ENCODE measurements at places on chromosomes 16 and 17.

DNA sequence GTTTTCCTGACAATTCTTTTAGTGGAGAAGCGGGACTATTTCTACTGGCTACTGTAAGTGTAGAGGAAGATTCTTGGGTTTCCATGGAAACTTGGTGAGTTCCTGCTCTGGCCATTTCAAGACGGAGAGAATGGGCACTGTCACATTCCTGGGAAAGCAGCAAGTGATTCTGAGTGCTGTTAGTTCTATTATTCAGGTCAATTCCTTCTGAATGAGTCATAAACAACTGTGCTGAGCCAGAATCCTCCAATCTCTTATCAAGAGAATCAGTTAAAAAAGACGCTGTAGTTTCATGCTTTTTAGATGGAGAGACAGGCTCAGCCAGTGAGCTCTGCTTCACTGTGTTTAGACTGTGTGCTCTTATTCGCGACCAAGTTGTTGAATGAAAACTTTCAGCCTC lies 19.6 kb downstream of the AKAP10 start:
- DNase-seq, result no peak

GRCh38 chr16:87955302-87956097 lies 4.3 kb downstream of the BANP start:
- DNase-seq, result no peak

DNA sequence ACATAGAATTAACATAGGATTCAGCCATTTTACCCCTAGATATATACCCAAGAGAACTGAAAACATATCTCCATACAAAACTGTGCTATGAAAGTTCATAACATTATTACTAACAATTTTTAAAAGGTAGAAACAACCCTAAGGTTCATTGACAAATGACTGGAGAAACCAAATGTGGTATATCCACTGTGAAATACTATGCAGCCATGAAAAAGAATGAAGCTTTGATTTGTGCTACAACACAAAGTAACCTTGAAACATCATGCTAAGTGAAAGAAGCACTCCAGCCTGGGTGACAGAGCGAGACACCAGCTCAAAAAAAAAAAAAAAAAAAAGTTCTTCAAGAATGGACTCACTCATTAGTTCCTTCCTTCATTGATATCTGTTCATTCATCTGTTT lies 580 bp downstream of the CD300LD start:
- no peak for DNase-seq

DNA sequence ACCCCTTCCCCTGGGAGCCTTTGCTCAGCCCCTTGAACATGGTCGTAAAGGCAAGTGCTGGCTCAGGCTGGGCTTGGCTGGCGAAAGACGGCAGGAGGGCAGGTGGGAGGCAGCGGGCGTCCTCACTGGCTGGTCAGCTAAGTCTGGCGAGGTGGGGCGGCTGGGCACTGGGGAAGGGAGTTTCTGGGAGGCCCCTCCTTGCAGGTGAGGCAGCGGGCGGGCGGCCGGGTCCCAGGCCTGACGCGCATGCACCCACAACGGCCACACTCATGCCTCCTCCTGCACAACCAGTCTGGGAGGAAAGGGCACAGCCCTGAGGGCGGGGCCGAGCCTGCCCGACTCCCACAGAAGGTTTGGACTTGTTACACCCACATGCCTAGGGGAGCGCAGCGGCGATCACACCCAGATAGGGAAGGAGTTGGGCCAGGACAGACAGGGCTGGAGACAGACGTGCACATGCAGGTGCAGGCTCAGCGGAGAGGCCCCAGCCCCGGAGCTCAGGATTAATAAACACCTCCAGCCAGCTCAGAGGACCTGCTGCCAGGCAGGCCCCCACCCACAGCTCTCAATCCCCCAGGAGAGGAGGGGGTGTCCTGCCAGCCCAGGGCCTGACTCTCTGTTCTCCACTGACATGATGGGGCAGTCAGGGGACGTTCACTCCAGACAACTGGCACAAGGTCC lies at the start of gene EVPL:
EVPL (minus strand) TSS at position 148 of the 681 bp plus-strand sequence; CDS start at position 40, 108 bp downstream.
- no peak for DNase-seq

DNA sequence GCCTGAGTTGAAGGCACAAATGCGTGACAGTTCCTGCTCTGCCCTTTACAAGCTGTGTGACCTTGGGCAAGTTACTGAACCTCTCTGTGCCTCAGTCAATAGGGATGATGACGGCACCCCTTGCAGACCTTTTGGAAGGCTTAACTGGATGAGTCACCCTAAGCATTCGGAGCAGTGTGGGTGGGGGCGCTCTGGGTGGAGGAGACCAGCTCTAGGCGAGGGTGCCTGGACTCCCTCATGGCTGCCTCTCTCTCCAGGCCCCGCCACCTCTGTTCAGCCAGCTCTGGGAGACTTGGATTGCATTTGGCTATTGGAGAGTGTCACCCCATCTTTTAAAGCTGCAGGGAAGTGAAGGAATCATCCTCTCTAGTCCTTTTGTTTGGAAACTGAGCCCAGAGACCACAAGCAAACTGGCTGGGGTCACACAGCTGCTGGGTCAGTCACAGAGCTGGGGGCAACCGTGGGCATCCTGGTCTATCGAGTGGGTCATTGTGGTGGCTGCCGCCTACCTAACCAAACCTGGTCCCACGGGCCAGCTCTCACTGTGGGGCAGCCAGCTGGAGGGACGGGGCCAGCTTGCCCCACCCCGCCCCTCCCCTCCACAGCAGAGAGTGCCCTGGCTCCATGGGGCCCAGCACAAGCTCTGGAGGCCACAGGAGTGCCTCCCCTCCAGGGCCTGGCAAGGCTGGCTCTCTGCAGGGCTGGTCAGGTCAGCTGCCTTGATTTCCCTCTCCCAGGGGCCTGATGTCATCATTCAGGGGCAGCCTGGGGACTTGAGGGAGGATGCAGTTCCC lies 20.2 kb upstream of the GSE1 start:
- DNase-seq, result no peak

GRCh38 chr16:26747760-26748159 lies 319.0 kb upstream of the C16orf82 start:
- DNase-seq, result no peak

DNA sequence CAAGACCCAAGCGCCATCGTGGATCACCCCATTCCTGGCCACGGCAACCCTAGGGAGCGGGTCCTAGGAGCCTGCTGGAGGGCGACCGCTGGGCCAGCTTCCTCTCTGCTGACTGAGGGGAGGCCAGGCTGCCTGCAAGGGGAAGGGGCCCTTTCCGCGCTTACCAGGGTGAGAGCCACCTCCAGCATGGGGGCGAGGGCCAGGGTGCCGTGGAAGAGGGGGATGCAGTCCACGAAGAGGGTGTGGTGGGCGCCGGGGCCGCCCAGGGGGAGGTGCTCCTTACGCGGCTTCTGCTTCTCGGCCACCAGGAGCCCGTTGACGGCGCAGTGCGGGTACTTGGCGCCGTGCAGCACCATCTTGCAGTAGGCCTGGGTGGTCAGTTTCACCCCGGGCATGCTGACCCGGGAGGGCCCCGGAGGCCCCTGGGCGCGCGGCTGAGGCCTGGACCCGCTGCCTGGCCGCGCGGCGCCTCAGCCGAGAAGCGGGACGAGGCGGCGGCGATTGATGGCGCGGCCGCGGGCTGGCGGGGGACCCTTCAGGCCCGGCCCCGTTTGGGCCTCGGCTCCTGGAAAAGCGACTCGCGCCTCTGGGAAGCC lies 345 bp downstream of the EMC8 start:
- DNase-seq, result peak; percentile 14

All from T-helper 22 cell (primary cell).